ENCODE measurements at places on chromosomes 1 and 21.

DNA sequence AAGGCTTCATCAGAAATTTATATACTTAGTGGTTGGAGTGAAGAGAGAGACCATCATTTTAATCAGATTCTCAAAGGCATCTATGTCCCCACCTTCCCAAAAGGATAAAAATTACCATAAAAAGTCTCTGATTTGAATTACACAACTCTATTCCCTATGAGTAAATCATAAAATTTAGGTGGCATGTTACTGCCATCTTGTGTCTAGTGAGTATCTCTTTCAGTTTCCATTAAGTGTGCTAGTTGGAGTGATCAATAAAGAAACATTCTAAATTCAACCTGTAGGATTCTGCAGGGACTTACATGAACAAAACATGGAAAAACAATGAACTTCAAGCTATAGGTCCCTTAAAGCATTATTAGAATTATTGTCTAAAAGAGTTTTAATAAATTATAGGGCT lies 655.4 kb downstream of the LTN1 start:
- DNase-seq: peak; percentile 71

GRCh38 chr1:40606194-40606593 lies 59.3 kb downstream of the RIMS3 start:
- no peak for DNase-seq

DNA sequence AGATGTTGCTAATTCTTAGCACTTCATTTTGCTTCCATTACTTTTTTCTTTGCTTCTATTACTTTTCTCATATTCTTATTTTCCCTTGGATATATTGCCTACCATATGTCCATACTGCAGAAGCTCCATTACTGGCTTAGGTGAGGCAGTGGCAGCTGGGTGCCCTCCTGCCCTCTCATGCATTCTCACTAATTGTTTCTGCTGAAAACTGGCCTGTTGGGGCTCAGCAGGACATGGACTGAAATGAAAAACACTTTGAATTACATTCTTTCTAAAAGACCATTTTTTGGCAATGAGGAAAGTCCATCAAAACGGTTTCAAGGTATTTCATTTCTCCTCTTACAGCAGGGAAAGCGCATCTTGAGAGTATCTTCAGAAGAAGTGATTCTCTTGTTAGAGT lies 122.9 kb downstream of the MAST2 start:
- no peak for DNase-seq

DNA sequence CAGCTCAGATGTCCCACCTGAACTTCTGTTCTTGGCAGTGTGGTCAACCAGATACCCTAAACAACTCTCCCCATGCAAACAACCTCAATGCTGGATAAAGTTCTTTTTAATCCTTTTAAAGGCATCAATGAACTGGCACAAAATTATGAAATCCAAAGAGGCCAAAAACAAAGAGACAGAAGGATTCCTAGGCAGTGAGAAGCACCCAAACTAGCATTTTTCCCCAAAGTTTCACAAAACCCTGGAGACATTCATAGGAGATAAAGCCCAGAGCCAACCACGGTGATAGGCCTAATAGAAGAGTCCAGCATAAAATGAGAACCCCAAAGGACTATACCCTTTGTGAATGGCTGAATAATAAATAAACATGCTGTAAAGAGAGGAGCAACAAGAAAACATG lies 50.7 kb downstream of the MATN1 start:
- no peak for DNase-seq

GRCh38 chr1:112472142-112472541 lies 36.6 kb upstream of the WNT2B start:
- no peak for DNase-seq
